ENCODE measurements at places on chromosomes 3 and 15.

DNA sequence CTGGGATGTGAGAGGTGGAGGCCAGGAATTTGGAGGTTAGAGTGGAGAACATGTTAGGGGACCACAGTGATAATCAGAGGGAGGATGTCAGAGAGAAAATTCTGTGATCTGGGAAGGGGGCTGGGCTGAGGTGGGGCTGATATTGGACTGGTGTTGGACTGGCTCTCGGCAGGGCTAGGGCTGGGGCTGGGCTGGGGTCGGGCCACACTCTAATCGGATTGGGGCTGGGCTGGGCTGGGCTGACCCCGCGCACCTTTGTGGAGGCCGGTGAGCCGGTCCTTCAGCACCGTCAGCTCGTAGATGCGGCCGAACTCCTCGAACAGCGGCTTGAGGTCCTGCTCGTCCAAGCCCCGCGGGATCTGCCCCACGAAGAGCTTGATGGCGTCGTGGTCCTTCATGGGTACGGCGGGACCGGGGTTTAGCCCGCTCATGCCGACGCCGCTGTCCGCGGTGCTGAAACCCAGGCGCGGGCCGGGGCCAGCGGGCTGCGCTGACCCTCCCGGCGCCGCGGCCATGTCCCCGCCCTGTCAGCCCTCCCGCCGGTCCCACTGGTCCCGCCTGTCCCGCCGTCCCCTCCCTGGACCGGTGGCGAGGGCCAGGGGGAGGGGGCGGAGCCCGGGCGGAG is 485 bp downstream of the CELF6 start:
- peak; percentile 37 for DNase-seq

GRCh38 chr15:67026610-67026967 is 38.8 kb upstream of the SMAD3 start:
- no peak for DNase-seq

DNA sequence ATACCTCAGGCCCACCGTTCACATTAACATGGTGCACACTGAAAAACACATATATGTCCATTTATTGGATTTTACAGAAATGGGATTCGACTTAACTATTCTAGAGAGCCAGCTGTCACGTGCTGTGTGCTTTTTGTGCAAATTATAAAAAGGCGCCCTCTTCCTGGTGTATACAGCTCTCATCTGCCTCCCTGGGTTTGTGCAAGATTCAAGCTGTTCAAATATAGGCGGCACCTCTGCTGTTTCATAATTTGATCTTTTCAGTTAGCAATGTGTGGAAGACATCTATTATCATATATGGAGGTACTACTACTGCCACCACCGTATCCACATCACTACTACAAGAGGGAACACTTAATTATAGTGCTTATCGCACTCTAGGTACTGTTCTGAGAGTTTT is 187.6 kb downstream of the EBLN2 start:
- DNase-seq = no peak

DNA sequence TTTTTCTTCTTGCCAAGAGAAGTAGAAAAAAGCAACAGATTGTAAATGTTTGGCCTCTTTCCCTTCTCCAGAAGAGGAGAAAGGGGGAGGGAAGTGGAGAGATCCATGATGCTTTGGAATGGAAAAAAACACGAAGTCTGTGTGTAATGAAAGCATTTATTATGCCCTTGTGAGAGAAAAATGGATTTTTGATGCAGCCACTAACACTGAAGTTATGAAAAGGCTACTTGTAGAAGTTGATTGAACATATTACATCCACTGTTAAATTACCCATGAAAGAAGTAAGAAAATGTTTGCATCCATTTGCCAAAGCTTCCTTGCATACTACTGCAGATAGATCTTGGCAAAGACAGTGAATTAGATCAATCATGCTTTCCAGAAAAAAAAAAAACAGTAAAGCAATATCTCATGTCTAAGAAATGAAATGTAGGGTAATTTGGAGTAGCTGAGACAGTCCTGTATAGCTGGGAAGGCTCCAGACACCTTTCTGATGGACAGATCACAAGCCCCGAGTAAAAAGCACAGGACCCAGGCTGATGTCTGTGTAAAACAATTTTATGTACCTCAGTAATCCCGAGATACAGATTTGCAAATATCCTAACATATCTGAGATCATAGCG is 295.5 kb downstream of the PLOD2 start:
- no peak for DNase-seq

DNA sequence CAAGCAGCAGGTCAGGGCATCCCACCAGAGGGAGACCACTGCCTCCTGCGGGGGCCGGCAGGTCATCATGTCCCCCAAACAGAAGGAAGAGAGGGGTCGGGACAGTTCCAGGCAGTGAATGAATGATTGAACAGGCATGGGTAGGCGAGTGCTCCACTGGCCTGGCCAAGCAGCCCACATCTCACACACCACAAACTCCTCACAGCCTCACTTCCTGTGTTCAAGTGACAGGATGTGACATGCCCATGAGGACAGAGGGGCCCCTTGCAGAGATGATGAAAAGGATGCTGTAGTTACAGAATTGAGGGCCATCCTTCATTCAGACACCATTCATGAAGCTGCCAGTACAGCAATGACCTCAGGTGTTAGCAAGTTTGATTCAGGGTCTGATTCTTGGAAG is 3.7 kb downstream of the IQSEC1 start:
- peak; percentile 71 for DNase-seq

GRCh38 chr3:97706226-97706625 is 58.3 kb upstream of the ARL6 start:
- DNase-seq = no peak

DNA sequence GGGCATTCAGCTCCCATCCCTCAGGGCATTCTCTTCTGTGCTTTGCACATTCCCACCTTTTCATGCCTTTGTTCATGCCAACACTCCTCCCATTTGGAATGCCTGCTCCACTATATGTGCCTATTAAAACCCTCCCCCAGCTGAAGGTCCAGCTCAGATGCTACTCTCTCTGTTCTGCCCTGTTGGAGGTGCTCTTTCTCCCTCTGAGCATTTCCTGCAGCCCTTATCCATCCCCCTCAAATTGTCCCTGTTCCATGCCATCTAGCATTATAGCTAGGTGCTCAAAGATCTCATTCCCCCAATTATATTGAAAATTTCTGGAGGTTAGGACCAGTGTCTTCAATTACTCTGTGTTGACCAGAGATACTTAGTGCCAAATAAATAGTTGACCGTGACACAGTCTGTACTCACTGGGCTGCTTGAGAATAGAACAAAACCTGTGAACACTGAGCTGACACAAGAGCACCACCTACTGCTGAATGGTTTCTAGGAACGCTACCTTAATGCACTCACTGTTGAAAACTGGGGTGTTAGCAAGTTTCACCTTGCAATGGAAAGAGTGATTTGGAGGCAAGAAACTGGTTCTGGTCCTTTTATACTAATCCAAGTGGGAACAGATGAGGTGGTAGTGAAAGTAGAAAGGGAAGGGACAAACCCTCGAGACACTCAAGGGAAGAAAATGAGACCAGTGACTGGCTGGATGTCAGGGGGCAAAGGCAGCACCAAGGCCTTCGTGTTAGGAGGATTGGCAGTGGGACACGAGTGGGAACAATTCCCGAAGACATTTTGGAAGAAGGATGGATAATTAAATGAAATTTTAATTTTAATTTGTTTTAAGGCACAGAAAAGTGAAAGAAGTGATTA is 289.8 kb upstream of the ROPN1 start:
- no peak for DNase-seq

- DNase-seq = no peak
These were observed 22.4 kb upstream of the SMAD6 start for GRCh38 chr15:66679657-66680108.

DNA sequence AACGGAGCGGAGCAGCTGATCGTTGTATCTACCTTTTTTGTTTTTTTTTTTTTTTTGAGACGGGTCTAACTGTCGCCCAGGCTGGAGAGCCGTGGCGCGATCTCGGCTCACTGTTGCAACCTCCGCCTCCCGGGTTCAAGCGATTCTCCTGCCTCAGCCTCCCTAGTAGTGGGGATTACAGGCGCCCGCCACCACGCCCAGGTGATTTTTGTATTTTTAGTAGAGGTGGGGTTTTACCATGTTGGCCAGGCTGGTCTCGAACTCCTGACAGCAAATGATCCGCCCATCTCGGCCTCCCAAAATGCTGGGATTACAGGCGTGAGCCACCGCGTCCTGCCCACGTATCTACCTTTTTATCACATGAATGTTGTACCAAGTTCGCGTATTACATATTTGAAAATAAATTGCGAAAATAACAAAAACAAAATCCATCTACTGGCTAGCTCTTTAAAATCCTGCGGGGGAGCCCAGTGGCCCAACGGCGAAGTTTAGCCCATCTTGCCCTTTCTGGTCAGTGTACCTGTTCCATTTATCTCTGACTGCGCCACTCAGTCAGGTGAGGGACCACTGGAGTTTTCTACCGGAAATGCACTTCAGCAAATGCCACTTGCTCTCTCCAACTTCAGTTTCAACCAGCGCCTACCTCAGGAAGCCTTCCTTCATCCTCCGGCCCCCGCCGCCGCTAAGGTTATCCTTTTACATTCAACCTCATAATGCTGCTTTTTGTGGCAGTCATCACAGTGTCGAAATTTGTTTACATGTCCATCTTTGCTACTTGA is 1.2 kb upstream of the EIF3J start:
- peak; percentile 19 for DNase-seq

DNA sequence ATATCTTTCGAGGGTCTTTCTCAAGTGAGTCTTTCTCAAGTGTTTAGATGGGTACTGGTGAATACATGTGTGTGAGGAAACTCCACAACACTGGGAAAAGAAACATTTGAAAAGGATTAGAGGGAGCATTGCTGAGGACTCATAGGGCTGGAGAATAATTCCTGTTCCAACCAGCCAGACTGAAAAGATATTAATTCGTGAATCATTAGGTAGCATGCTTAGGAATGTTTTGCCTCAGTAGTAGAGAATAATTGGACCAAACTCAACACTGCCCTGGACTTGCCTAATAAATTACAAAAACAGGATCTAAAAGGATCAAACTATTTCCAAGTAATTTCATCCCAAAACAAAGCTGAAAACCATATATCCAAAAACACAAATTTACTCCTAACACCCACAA is 17.3 kb downstream of the PP2D1 start:
- DNase-seq = no peak

GRCh38 chr3:32778389-32778788 is 39.4 kb upstream of the TRIM71 start:
- no peak for DNase-seq

GRCh38 chr3:39850716-39851032 is 41.3 kb downstream of the MYRIP start:
- no peak for DNase-seq

DNA sequence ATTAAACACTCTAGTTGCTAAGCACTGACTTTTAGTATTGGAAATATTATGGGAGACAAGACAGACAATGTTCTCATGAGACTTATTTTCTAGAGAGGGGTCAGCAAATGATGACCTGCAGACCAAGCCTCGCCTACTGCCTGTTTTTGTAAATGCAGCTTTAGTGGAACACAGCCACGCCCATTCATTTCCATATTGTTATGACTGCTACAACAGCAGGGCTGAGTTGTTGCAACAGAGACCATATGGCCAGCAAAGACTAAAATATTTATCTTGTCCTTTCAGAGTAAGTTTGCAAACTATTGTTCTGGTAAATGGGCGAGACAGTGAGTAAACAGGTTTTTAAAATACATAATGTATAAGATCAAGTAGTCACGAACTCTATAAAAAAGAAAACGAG is 570.2 kb downstream of the NTRK3 start:
- DNase-seq = no peak

GRCh38 chr15:56042031-56042430 is 48.6 kb upstream of the NEDD4 start:
- DNase-seq = no peak

GRCh38 chr3:42836150-42837123 is 27.2 kb downstream of the ACKR2 start:
- no peak for DNase-seq

- DNase-seq = no peak
These were observed 2.1 kb downstream of the MAGI1 start for GRCh38 chr3:66036586-66037148.

DNA sequence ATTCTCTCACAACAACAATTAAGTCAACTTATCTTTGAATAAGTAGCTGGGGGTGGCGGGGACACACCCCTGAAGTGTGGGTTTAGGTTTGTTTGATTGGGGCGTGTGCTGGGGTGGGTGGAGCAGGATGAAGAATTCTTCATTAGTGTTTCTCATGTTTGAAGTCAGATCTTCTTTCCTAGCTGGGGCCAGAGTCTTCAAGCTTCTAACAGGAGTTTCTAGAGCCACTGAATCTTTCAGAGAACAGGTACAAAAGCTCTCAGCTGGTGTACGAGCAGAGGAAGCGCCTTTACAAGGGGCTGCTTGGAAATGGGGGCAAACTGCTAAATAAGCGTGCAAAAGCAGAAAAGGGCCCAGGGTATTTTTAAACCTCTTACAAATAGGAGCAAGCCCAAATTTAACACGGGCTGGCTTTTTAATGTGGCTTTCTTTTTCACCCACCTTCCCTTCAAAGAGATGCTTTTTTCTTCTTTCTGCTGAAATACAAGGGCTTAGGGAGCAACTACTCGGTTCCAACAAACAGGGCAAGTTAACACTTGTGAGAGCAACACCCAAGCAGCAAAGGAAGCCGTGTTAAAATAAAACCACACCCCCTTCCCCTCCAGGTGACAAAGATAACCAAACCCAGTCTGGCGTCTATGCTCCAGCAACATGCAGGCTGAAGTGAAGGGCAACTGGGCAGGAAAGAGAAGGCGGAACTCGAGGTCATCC is 86.9 kb upstream of the RASGRP1 start:
- DNase-seq = no peak

GRCh38 chr3:183122257-183122932 is 23.1 kb upstream of the MCCC1 start:
- no peak for DNase-seq

DNA sequence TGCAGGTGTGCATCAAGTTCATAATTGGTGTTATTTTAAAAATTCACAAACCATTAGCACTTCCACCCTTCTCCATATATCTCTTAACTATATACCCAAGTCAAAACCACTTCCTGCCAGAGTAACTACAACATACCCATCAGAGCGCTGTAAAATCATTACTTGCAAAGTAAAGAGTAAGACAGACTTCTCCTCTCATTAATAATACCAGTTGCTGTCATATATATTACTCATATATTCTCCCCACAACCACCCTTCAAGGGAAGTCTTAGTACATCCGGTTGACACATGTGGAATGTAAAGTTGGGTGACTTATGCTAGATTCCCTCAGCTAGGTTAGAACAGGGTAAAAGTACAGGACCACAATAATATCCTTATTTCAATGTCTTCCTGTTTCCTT is 5.6 kb downstream of the TERC start:
- no peak for DNase-seq

- no peak for DNase-seq
These were observed 114.0 kb downstream of the MAGI1 start for GRCh38 chr3:65924762-65925161.

GRCh38 chr15:64808785-64809453 is 16.5 kb downstream of the PIF1 start:
- no peak for DNase-seq

DNA sequence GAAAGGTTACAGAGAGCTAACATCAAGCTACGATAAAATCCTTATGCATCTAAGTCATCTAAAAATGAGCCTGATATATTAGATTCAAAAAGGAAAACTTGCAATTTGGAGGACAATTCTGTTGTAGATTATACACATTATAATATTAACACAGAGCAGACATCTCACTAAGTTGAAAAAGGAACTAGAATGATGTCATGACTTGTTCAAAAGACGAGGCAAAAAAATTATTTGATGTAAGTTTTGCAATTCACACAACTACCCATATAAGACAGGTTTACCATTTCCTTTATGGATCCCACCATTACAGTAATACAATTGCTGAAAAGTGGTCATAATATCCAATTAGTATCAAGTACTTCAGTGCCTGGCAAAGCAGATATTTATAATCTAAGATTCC is 15.9 kb downstream of the SATB1 start:
- DNase-seq = no peak

- no peak for DNase-seq
These were observed 1129.6 kb downstream of the OTOL1 start for GRCh38 chr3:162626172-162626571.

- DNase-seq = no peak
These were observed 147.8 kb upstream of the TGFBR2 start for GRCh38 chr3:30458376-30459171.

All from GM12892 (cell line).